ENCODE measurements at places on chromosomes 7 and 10.
A peak's percentile ranks its signal among the peaks of the same experiment; 100 is the strongest.

GRCh38 chr7:2171855-2172254, 60.9 kb downstream of the MAD1L1 start:
- no peak for DNase-seq

DNA sequence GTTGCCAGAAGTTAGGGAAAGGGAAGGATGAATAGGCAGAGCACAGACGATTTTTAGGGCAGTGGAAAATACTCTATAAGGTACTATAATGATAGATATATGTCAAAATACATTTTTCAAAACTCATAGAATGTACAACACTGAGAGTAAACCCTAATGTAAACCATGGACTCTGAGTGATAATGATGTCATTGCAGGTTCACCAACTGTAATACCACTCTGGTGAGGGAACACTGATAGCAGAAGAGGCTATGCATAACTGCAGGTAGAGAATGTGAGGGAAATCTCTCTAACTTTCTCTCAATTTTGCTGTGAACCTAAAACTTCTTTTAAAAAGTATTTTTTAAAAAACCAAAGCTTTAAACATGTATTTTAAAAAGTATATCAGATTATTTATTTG, 22.1 kb downstream of the POT1 start:
- DNase-seq = no peak

DNA sequence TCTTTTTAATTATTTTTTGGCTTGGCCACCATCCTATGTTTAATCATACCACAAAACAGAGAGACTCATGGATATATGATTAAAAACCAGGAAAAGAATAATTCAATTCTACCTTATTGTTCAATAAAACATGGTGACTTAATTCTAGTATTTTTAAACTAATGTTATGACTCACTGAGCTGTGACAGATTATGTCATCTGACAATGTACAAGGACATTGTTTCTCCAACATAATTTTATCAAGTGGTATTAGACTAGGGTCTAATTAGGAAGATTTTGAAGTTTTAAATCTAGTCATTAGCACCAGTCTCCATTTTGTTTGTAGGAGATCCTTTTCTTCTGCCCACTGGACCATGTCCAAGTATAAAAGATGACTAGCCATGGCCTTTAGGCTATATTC, 199.3 kb upstream of the MDFIC start:
- no peak for DNase-seq

DNA sequence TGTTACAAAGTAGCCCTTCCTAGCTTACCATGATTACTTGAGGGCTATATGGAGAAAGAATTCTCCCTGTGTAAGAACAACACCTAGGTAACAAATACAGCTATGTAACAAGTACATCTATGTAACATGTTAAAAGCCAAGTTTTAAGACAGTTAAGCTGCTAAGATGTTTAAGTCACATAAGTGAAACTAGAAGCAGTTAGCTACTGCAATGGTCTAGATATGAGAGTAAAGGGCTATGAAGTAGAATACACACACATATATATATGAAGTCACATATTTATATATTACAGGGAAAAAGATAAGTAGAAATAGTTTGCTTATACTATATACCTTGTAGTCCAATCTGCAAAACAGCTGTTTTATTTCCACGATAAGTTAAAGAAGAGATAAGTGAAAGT, 14.4 kb downstream of the POT1 start:
- DNase-seq = no peak

DNA sequence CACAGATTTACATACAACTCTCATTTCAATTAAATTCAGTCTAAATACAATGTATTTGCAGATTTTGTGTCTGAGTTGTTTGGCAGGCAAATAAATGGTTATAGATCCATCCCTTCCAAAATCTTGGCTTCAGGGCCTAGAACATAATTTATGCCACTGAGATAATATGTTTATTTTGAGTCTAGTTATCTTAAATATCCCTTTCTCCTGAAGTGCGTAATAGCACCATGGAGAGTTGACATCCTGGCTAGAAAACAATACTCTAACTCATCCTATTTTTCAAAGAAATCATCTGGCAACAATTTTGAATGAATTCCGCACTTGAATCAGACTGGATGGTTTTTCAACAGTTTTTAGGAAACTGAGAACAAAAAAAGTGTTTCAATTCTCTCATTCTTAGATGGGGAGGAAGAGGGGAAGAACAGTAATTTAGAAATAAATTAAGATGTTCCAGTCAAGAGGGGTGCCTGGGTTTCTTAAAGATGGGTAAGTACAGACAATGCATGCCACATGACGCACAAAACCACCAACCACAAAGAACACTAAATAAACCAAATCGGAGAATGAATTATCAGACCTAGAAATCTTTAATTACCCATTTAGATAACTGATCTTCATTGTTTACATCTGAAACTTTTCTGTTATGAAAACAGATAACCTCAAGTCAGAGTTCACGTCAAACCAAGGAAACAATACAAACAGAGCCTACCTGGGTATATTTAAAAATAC, 228.7 kb upstream of the PTN start:
- DNase-seq = no peak

GRCh38 chr7:43890468-43890867, 15.9 kb downstream of the URGCP start:
- DNase-seq = peak; percentile 51

DNA sequence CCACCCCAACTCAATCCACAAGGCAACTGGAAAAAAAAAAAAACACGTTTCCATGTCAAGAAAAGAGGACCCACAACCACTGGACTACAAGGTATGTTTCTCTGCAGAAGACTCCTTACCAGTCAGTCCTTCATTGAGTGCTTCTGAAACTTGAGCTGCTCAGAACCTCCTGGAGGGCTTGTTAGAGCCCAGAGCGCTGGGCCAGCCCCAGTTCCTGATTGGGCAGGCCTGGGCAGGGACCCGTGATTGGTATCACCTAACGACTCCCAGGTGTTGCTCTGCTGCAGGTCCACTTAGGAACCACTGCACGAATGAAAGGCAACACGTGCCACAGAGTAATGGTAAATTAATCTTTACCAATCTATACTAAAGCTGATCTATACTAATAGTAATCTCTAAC, 473 bp upstream of the CCDC201 start:
- peak; percentile 18 for DNase-seq

DNA sequence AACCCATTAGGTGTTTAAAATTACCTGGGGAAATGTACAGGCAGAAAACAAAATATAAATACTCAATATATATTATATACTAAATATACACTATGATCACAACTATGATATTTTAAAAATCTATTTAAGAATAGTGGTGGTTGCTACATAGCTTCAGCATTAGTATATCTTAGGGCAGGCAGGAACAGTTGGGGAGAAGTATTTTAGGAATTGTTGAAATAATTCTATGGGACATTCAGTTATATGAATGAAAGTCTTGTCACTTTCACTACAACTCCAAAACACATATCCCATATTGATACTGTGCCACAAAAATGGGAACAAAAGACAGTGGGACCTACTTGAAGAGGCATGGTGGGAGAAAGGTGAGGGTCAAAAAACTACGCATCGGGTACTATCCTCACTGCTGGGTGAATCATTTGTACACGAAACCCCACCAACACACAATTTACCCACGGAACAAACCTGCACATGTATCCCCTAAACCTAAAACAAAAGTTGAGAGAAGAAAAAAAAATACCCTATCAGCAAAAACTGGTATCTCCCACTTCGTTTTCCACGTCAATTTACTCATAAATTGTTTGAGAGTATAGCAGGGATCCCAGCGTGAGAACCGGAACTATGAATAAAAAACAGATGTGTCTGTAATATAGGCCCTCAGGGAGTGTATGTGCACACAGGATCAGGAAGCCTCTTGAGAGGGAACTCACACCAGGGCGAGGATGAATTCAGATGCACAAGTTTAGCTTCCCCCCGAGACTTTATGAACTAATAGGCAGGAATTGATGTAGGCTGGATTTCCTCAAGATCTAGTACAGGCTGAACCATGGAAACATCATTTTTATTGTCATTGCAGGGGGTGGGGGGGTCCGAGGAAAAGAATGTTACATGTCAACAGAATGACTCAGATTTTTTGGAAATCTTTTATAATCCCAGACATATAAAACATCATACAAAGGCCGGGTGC, 16.2 kb downstream of the SLC16A12 start:
- DNase-seq = no peak

- DNase-seq = peak; percentile 62
These were observed 1.5 kb downstream of the KMT2E start for GRCh38 chr7:105015390-105015965.

DNA sequence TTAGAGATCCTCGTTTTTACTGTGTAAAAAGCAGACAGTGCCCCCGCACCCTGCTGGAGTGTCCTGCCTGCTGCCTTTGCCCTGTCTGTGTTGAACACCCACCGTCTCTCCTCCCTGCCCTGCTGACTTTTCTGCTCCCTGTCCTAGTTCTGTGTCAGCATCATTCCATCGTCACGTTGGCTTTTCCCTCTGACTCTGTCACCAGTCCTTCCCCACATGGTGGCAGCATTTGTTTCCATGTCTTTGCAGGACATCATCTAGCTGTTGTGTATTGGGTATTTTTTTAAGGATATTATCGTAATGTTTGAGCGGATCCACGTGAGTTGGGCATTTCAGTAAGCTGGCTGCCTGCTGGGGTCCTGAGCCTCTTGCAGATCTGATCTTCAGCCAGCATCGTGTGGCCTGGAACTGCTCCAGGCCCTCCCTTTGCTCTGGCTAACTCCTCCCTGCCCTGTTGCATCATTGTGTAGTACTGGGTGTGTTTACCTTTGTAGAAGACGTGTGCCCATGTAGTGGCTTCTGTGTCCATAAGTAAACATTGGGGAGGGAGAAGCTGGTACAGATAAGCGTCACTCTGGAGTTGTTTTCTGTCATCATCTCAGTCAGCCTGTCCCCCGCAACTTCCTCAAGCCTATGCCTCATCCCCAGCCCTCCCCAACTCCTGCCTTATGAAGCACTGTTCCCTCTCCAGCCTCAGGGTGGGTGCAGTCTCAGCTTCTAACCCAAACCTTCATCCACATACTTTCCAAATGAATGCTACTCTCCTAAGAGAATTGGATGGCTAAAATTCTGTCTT, 44.3 kb downstream of the TRRAP start:
- DNase-seq = no peak

DNA sequence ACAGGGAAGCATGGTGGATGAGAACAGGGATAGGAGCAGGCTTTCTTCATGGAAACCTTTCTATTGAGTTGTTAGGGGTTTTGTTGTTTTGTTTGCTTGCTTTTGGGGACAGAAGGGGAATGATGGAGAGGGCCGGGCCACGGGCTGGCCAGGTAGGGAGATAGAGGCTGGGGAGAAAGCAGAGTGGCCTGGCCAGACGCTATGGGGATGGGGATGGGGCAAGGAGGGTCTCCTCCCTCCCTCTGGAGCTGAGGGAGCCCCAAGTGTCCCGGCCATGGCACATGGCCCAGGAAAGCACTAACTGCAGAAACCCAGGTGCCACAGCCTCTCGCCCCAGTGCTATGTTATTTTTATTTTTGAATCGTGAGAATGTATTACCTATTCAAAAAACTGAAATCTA, 10.0 kb downstream of the AOC1 start:
- DNase-seq = no peak

GRCh38 chr7:82803411-82803810, 359.3 kb downstream of the PCLO start:
- no peak for DNase-seq

- no peak for DNase-seq
These were observed 241.3 kb downstream of the CXCL12 start for GRCh38 chr10:44143556-44143955.

- no peak for DNase-seq
These were observed 2.9 kb downstream of the NUP205 start for GRCh38 chr7:135560631-135561030.

DNA sequence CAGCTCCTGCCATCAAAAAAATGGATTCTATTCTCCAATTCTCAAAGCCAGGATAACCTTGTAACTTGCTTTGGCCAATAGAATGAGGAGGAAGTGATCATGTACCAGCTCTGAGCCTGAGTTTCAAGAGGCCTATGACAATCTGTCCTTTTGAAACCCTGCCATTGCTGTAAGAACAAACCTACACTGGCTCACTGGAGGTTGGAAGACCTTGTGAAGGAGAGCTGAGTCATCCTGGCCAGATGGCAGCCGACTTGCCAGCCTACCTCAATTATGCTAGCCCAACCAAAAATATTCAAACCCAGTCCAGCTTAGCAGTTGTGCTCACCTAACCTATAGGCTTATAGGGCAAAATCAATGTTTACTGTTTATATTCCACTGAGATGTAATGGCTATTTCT, 93.0 kb downstream of the HGF start:
- DNase-seq = no peak

DNA sequence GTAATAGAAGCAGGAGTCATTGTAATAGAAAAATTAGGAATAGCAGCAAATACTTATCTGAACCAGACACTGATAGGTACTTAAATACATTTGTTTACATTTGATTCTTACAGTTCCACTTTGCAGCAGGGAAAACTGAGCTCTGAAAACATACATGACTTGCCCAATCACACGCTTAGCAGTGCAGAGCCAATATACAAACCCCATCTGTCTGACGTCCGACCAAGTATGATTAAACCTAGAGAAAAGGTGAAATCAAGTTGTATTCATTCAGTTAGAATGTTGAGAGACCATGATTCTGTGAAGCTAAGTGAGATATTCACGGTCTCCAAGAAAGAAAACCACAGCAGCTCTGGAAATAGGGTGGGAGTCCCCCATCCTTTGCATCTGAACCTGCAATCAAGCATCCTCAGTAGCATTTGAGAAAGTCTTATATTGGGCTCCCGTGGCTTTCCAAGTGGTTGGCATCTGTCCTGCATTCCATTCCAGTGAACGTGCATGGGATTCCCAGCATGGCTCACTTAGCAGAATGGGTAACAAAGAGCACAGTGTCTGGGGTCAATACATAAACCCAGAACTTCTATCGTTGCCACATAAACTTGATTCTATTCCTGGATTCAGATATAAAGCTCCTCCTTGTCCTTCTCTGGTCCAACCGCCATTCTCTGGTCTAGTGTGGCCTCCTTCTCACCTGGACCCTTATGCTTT, 148.7 kb upstream of the RSU1 start:
- no peak for DNase-seq

GRCh38 chr10:131786756-131787605, 113.8 kb upstream of the PPP2R2D start:
- DNase-seq = peak; percentile 21

DNA sequence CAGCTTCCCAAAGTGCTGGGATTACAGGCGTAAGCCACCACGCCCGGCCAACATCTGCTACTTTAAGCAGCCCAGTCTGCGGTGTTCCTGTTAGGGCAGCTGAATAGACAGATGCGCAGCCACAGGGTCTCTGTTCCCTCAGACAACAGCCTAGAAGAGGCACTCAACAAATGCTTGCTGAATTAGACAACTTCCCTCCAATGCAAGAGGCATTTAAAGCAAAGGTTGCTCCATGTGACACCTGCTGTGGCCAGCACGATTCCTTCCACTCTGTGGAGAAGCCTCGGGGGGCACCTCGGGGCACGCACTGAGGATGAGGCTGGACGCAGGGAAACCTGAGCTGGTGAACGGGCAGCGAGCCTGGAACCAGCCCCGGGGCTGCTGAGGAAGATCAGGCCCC, 237.8 kb downstream of the MAD1L1 start:
- no peak for DNase-seq

DNA sequence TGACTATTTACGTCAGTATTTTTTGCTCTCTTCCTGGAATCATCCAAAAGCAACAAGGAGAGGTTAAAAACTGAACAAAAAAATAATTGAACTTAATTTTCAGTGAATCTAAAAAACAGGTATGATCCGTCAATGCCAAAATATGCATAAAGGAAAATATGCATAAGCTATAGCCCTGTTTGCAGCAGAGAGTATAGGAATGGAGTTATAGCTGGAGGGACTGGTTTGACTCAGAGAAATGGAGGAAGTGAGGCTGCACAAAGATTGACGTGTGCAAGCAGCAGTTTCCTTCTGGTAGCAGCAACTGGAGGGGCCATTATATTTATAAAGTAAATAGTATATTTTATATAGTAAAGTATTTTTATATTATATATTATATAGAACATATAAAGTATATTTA, 37.1 kb downstream of the GNG11 start:
- DNase-seq = no peak

Data from NCI-H146 (cell line).